ENCODE measurements at places on chromosomes 1 and 21. TPM values are rescaled to one million over a fixed set of nuclear protein-coding genes. Genes with fewer than 3 reads are reported as not detected.

DEPDC1 gene
- polyA plus RNA-seq: not detected

COL16A1 gene
- polyA plus RNA-seq: 1.6 TPM

LUZP1 gene
- 146 TPM for polyA plus RNA-seq

CFH gene
- polyA plus RNA-seq: 0.17 TPM

ANGPTL3 gene
- not detected for polyA plus RNA-seq

HIPK1 gene
- polyA plus RNA-seq: 19.4 TPM

BCAN gene
- polyA plus RNA-seq: 11.1 TPM

RNU1-4 gene
- polyA plus RNA-seq: not detected

RBM11 gene
- polyA plus RNA-seq: 47.7 TPM

HPCAL4 gene
- 1.7 TPM for polyA plus RNA-seq
